ENCODE measurements at places on chromosomes 2 and 18. TPM values are rescaled to one million over a fixed set of nuclear protein-coding genes. Genes with fewer than 3 reads are reported as not detected.

FBXO36 gene
- total RNA-seq, result 1.1 TPM

HOXD8 gene
- 3.7 TPM for total RNA-seq

C2orf15 gene
- 0.95 TPM for total RNA-seq

SLC16A14 gene
- total RNA-seq, result 5.5 TPM

MTLN gene
- total RNA-seq, result 113 TPM

UBE2E3 gene
- 46.4 TPM for total RNA-seq

LCT gene
- total RNA-seq, result not detected

ARL4C gene
- total RNA-seq, result 17.2 TPM

MALL gene
- 6.7 TPM for total RNA-seq
